ENCODE measurements at places on chromosomes 2 and 18.

GRCh38 chr2:71070294-71071093 is 2.0 kb downstream of the NAGK start:
- peak; percentile 28 for DNase-seq

GRCh38 chr2:192072261-192072660 is 122.5 kb downstream of the TMEFF2 start:
- no peak for DNase-seq

GRCh38 chr18:75391279-75392225 is 36.0 kb downstream of the SMIM21 start:
- no peak for DNase-seq

DNA sequence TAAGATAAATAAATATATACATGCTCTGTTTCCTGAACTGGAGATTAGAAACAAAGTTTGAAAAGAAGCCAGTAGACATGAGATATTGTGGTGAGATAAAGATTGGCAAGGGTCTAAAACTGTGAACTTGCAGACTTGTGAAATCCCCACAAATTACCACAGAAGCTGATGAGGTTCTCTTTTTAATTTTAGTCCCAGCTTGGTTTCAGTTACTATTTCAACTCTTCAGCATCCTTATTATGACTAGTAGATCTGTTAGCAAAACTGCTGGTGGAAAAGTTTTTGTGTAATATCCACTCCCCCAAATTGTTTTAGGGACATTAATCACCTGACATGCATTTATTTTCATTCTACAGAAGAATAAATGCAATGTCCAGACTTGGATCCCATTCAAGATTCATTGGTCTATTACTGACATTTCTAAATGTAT is 20.8 kb downstream of the RASGRP3 start:
- peak; percentile 22 for DNase-seq

Data from A172 (cell line).